ENCODE measurements at places on chromosomes 6 and 20.

- H3K27me3 ChIP-seq, result no peaks in the 10 kb centered on the region
- no peak for DNase-seq
- no peak overlapping the region for H3K4me3 ChIP-seq
Observed at GRCh38 chr6:167915139-167915538, 82.3 kb upstream of the KIF25 start.

DNA sequence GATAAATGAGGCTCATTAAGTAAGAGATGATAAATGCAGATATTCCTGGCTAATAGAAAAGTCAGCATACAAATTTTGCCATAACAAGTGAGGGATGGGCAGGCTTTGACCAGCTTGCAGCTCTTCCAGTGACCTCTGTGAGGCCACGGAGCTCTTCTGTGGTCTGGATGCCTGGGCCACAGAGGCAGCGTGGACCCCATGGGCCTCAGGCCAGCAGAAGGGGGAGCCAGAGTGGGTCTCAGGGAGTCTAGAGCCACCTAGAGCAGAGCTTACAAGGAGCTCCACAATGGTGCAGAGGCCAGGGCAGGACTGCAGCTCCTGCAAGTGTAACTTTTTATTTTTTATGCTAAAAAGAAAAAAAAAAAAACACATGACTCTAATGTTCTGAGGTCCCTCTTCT lies 165.1 kb downstream of the ARID1B start:
- no peak overlapping the region for H3K4me3 ChIP-seq
- H3K36me3 ChIP-seq, result no peaks in the 10 kb centered on the region
- H3K27ac ChIP-seq, result no peak overlapping the region
- H3K4me1 ChIP-seq, result peaks cover 69% of the 10 kb centered on the region
- no peaks in the 10 kb centered on the region for H3K27me3 ChIP-seq

DNA sequence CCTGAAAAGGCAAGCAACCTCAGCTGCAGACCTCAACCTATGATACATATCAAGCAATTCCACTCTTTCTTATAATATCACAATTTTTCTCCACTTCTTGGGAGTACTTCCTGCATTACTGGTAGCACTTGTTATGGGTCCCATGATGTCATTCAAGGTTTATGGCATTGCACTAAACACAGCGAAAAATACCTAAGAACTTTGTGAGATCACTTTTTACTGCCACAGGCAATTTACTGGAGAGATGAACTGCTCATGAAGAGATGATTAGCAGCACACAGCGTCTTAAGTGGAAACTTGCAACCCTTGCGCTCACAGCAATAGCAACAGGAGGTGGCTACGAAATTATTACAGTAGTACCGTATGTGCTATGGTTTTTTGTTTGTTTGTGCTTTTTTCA lies 19.3 kb upstream of the RIMS4 start:
- no peaks in the 10 kb centered on the region for H3K4me1 ChIP-seq
- H3K27ac ChIP-seq, result no peak overlapping the region
- no peaks in the 10 kb centered on the region for H3K36me3 ChIP-seq
- no peaks in the 10 kb centered on the region for H3K27me3 ChIP-seq
- DNase-seq, result no peak
- no peak overlapping the region for H3K4me3 ChIP-seq

DNA sequence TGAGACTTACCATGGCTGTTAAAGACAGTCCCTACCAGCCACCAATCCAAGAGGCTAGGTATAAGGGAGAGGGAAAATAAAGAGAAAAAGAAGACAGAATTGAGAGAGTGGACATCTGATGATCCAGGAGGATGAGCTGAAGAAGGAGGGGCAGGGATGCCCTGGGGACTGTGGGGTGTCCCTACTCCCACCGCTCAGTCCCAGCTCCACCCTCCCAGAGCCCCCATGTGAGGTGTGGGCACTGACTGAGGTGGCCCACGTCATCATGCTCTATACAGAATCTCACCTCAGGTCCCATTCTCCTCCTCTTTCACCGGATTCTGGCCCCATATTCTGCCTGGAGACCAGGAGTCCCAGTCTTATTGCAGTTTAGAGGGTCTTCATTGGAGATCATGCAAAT lies 135.7 kb downstream of the KLHL32 start:
- no peak overlapping the region for H3K27ac ChIP-seq
- H3K36me3 ChIP-seq, result no peaks in the 10 kb centered on the region
- no peak overlapping the region for H3K4me3 ChIP-seq
- no peak for DNase-seq
- H3K4me1 ChIP-seq, result no peaks in the 10 kb centered on the region
